Activated T-cell treated with anti-CD3 and anti-CD28 coated beads, Interleukin-2, amount 50 U/mL, for 72 hours (primary cell): ENCODE measurements at places on chromosomes 6 and 20.

DNA sequence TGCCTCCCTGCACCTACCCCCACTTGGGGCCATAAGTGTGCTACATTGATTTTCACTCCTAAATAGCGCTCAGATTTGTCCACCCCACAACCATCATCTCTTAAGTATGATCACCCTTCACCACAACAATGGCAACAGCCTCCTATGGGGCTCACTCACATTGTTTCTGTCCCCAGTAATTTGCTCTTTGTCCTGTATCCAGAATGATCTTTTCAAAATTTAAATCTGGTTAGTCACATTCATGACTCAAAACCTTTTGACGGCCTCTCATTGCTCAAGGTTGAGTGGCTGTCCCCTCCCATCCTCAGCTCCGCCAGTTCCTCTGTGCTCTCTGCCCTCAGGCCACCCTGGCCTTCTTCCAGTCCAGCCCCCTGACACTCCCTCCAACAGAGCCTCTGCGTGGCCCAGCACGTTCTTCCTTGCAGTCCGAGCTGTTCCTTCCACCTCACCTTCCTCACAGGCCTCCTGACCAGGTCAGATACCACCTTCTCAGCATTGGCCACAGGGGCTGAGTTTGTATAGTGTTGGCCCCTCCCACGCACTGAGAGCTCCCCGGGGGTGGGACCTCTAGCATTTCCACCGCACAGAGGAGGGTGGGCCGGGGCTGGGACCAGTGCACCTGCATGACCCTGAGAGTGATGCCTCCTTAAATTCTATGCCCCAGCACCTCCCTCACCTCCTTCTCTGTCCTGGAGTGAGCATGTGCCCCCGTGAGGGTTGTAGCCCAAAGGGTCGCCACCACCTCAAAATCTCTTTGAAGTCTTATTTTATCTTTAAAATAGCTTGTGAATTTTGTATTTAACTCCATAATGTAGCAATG is 2.4 kb upstream of the PPP1R3G start:
- DNase-seq, result no peak

DNA sequence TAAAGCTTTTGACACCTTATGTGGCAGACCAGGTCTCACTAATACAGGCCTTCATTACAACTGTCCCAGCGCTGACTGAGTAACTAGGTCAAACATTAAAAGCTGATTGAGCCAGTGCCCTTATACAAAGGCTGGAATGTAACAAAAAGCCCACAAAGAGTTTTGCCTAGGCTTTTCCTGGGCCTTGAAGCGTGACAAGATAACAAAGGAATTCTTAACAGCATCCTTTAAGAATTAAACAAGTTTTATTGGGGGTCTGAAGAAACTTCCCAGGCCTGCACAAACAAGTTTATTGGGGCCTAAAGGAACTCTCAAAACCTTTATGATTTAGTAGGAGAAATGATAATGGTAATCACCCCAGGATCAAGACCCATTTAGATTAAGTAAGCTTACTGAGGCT is 267.6 kb upstream of the FAM83B start:
- no peak for DNase-seq

DNA sequence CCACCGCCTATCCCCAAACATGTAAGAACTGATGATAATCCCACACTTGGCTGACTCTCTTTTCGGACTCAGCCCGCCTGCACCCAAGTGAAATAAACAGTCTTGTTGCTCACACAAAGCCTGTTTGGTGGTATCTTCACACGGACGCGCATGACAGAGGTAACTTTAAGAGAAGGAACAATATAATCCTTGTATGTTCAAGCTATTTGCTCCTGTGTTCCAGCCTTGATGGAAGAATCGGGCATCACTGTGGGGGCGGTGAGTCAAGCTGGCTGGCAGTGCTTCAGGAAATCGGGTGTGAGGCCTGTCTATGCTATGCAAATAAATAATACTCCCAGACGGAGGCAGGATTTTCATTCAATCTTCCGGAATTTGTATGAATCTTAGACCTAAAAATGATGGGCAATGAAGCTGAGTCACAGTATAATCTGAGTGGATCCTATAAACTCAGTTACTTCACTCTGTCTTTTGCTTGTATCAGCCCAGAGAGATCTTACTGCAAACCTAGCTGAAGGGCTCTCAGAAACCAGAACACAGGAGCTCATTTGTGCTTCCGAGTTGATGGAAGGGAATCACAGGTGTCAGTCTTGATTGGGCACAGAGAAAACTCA is 45.2 kb upstream of the NT5E start:
- DNase-seq, result no peak

DNA sequence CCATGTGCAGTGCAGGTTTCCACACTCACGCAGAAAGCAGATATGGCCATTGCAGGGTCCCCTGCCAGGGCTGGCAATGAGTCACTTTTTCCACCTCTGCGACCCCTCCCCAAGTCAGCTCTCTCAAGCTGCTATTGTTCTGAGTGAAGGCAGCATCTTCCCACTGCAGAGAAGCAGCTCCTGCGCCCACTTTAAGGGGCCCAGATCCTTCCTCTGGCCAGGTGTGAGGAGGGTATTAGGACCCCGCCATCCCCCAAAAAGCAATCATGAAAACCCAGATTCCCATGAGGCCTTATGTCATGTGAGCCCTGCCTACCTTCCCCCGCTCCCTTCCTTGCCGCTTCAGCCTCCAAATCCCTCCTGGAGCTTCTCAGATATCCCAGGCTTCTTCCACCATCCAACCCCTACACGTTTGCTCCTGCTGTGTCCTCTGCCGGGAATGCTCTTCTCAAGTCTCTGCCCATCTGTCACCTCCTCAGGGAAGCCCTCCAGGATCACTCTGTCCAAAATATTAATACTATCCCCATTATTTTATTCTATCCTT is 220.3 kb downstream of the NFATC2 start:
- DNase-seq, result no peak
